ENCODE measurements at places on chromosomes 4 and X. TPM values are rescaled to one million over a fixed set of nuclear protein-coding genes. Genes with fewer than 3 reads are reported as not detected.

SH3D19 gene
- total RNA-seq, result 49.9 TPM

GRCh38 chr4:38957261-38957815 is 74.9 kb downstream of the TMEM156 start:
- DNase-seq, result no peak

SGMS2 gene
- 31.7 TPM for total RNA-seq

- DNase-seq, result no peak
These were observed 175.6 kb downstream of the FBXO8 start for GRCh38 chr4:174107746-174108354.

WDR17 gene
- 10.2 TPM for total RNA-seq

GRCh38 chr4:87092389-87093141 is 127.9 kb downstream of the KLHL8 start:
- no peak for DNase-seq

Measured in testis (tissue), 5 donors.